ENCODE measurements at places on chromosomes 3 and 15. TPM values are rescaled to one million over a fixed set of nuclear protein-coding genes. Genes with fewer than 3 reads are reported as not detected.
A peak's percentile ranks its signal among the peaks of the same experiment; 100 is the strongest.

- peak; percentile 83 for DNase-seq
These were observed 28.5 kb upstream of the SLC7A14 start for GRCh38 chr3:170614214-170614966.

- no peak for DNase-seq
These were observed 10.4 kb downstream of the PLCB2 start for GRCh38 chr15:40297356-40297755.

- no peak for DNase-seq
These were observed 90.1 kb downstream of the SATB1 start for GRCh38 chr3:18334837-18335601.

DNA sequence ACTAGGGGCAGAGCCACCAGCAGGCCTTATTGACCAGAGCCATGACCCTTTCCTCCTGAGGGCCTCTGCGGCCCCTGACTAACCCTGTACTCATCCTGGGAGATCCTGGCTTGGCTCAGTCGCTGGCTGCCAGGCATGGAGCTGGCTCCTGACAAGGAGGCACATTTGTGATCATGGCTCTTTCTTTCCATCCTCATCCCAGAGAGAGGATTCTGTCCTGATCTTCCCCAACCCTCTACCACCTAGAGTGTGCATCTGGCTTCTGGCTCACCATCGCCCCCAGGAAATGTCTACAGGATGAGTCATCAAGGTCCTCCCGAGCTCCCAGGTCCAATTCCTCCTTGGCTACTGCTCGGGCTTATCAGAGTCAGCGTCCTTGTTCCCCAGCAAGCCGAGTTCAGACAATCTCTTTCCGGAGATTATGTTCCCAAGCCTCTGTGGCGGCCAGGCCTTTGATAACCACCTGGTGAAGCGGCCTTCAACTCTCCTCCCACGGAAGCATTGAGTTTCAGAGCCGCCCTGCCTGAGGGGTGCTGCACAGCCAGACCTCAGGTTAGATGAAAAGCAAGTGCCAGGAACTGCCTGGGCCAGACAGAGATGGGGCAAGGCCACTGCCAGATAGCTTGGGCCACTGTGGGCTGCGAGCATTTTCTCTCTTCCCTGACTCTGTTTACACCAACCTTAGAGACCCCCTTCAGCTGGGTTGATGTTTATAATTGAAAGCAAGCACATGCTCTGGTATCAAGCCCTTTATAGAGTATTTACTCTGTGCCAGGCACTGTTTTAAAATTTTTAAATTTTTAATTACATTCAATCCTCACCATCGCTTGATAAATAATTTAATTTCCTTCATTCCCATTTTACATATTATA lies 44.3 kb upstream of the MRPS22 start:
- no peak for DNase-seq

Gene RTP1
- total RNA-seq = not detected

Gene KCNMB2
- total RNA-seq = not detected

All from endothelial cell of umbilical vein (primary cell).